BJ (cell line): ENCODE measurements at places on chromosomes 7 and 10. TPM values are rescaled to one million over a fixed set of nuclear protein-coding genes. Genes with fewer than 3 reads are reported as not detected.

GIMAP2 gene
- 0.05 and 0.13 TPM in 2 replicates for polyA plus RNA-seq

GRCh38 chr10:29191674-29192073 is 97.2 kb upstream of the LYZL1 start:
- DNase-seq: no peak

GRCh38 chr10:101670635-101671034 is 24.3 kb downstream of the FBXW4 start:
- DNase-seq: no peak

GRCh38 chr7:65475734-65476319 is 102.2 kb downstream of the ZNF92 start:
- DNase-seq: no peak

- no peak for DNase-seq
Measured at GRCh38 chr7:148954766-148955165, 70.7 kb upstream of the EZH2 start.

- DNase-seq: no peak
Measured at GRCh38 chr7:135381369-135381768, 128.5 kb downstream of the CNOT4 start.

GNG11 gene
- 9.3 and 16.0 TPM in 2 replicates for polyA plus RNA-seq

GRCh38 chr10:118496525-118496924 is 98.9 kb downstream of the PRLHR start:
- no peak for DNase-seq

DNA sequence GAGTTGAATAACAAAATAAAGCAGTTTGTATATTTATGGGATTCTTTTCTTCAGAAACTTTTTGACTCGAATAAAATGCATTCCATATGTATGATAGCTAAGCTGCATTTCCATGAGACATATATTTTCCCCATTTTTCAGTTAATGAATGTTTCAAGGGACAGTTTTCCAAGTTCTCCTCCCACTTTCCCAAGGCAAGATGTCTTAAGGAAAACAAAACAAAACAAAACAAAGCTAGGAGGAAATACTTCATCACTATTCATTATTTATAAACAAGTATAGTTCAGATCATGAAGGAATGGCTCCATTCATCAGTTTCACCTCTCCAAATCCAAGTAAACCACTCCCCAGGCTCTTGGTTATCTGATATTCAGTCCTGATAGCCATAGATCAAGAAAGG is 261.0 kb downstream of the WDR11 start:
- no peak for DNase-seq

- no peak for DNase-seq
Measured at GRCh38 chr10:22386503-22386902, 41.2 kb downstream of the SPAG6 start.

PLA2G12B gene
- not detected in 2 replicates for polyA plus RNA-seq

- DNase-seq: no peak
Measured at GRCh38 chr10:77576007-77576367, 61.6 kb downstream of the KCNMA1 start.

FKBP14 gene
- 14.9 and 27.1 TPM in 2 replicates for polyA plus RNA-seq

DNA sequence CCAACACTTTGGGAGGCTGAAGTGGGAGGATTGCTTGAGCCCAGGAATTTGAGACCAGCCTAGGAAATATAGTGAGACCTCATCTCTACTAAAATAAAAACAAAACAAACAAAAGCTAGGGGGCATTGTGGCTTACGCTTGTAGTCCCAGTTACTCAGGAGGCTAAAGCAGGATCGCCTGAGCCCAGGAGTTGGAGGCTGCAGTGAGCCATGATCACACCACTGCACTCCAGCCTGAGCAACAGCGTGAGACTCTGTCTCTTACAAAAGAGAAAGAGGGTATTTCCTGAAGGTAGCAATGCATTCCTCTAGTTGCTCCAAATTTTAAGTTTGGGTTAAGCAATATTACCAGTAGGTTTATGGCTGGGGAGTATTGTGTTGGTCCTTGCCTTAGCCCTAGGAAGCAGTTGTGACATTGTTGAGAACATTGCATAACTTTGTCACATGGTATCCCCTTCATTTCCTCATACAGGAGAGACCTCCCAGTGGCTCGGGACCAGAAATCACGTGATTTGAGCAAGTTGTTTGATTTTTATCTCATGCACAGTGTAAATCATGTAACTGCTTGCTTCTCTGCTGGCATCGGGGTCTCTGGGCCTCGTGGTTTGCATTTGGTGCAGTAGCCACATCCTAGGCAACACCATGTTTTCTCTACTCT is 23.3 kb upstream of the SMARCD3 start:
- DNase-seq: peak; percentile 22

DNA sequence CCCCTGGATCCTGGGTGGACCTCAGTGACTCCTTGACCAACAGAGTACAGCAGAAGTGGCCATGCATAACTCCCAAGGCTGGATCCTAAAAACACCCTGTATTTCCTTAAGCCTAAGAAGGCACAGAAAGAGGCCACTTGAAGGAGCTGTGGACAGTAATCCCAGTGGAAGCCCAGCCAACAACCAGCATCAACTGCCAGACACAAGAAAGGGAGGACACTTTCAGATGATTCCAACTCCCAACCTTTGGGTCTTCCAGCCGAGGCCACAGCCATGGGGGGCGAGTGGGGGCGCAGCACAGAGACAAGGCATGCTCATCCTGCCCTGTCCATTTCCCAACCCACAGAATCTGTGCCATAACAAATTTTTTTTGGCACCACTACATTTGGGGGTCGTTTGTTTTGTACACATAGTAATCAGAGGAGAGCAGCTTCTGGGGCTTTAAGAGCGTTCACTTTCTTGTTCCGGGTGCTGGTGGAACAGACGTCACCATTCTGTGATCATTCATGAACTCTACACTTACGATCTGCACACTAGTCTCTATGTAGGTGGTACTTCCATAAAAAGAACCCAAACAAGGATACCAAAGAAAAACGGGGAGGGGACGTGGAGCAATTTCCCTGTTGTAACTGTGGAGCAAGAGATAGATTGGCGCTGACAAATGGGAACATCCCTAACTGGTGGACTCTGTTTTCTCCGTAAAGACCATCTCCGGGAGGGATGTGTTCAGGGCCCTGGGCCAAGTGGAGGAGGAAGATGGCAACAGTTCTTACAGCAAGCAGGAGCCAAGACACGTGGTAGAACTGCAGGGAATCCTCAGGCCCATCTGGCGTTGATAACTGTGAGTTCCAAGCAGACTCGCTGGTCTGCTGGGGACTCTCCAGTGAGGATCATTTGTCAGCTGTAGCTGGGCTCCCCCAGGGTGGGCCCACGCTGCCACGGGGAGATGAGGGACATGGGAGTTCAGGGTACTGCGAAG is 6.0 kb upstream of the SLC29A3 start:
- DNase-seq: peak; percentile 37

DNA sequence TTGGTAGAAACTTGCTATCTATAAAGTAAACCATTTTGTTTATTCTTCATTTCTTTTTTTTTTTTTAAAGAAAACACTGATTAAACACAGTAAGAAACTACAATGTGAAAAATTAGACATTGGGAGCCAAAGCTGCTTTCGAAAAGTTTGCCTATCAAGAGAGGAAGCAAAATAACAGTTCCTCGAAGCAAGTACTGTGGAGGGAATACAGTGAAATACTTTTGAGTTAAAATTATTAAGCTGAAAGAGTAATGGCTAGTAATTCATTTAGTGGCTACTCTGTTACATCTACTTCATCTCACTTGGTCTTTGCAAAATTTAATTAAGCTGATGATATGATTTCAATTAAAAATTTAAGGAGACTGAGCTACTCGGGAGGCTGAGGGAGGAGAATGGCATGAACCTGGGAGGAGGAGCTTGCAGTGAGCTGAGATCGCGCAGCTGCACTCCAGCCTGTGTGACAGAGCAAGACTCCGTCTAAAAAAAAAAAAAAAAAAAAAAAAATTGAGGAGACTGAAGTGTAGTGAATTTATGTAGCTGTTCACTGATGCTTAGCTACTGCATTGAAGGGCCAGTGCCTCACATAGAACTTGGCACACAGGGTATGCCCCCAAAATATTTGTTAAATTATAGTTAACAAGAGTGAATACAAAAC is 982.1 kb upstream of the MBL2 start:
- no peak for DNase-seq

- DNase-seq: no peak
Measured at GRCh38 chr7:155962191-155962967, 150.1 kb upstream of the SHH start.
